A549 treated with CORT108297 at 1 μM for 4 hours (cell line): ENCODE measurements at places on chromosomes 3 and 15. TPM values are rescaled to one million over a fixed set of nuclear protein-coding genes. Genes with fewer than 3 reads are reported as not detected.

SENP8 gene
- total RNA-seq: 1.7 to 2.1 TPM (median 1.8 TPM) in 5 replicates

STRA6 gene
- 49.3 to 82.9 TPM (median 77.0 TPM) in 5 replicates for total RNA-seq

FSIP1 gene
- 0.49 to 0.74 TPM (median 0.61 TPM) in 5 replicates for total RNA-seq

LMAN1L gene
- 0.03 to 0.08 TPM (median 0.08 TPM) in 3 of 5 replicates, not detected in the others for total RNA-seq

LRRC28 gene
- total RNA-seq: 12.4 to 15.7 TPM (median 15.1 TPM) in 5 replicates

SLCO3A1 gene
- total RNA-seq: 19.2 to 29.9 TPM (median 26.3 TPM) in 5 replicates

NEIL1 gene
- 1.7 to 4.4 TPM (median 3.6 TPM) in 5 replicates for total RNA-seq
